ENCODE measurements at places on chromosomes 4 and X.

DNA sequence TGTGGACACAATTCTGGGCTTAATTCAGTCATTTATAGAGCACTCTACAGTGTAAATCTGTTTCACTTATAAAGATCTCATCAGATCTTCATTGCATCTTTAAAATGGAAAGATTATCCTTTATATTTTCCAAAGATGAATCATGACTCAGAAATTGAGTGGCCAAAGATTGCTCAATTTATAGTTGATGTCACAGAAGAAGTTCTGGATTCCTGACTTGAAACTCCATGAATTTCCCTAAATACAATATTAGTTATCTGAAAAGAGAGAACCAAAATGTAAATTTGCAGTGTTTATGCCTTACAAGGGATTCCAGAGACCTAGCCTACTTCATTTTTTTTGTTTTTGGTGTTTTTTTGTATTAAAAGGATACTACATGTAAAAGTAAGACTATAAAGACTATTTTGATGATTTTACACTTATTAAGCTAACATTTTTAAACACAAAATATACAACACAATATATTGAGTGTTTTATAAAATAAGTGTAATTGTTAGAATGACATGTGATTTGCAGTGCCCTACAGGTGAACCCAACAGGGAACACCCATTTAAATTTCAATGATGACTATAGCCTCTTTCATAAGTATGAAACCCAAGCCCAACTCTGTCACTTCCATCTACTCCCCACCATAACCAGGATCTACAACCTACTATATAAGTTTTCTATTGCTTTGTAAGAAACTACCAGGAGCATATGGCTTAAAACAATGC, 183.5 kb downstream of the PCDH7 start:
- DNase-seq = peak; percentile 84

DNA sequence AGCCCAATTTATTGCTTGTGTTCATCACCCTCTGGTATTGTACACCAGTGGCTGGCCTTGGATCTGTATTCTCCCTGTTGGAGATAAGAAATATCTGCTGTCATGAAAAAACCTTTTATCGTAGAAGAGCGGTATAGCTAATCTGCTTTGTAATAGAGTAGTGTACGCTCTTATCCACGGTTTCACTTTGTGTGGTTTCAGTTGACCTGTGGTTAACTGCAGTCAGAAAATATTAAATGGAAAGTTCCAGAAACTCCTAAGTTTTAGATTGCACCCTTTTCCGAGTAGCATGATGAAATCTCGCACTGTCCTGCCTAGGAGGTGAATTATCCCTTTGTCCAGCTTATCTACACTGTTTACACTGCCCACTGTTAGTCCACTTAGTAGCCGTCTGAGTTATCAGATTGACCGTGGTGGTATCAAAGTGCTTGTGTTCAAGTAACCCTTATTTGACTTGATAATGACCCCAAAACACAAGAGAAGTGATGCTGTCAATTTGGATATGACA, 42.4 kb downstream of the KDM6A start:
- no peak for DNase-seq

DNA sequence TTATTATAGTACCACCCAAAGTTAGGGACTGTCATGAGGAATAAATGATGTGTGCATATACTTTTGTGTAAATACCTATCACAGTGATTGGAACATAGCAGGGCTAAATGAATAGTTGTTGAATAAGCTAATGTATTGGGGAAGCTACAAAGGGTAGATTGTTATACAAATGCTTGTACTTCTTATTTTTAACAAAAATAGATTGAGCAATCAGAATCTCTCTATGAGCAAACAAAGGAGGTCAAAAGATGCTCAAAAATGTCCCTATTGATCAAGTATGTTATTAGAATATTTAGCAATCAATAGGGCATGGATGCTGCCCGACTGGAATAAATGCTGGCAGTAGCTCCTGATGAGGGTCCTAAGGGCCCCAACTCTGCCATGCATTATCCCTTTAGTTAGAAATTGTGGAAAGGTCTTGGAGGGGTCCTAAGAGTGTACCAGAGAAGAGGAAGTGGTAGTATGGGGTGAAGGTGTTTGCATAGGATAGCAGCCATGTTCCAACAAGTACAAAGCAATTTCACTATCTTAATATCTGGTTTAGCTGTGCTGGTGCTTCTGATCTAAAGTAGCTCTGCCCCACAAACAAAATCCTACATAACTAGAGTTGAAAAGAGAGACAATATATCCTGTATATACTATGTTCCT, 33.1 kb upstream of the TAPT1 start:
- DNase-seq = no peak

- DNase-seq = no peak
Measured at GRCh38 chr4:74608151-74608949, 163.4 kb downstream of the AREG start.

Data from adipocyte (in vitro differentiated cells).